ENCODE measurements at places on chromosomes 6 and 20.

DNA sequence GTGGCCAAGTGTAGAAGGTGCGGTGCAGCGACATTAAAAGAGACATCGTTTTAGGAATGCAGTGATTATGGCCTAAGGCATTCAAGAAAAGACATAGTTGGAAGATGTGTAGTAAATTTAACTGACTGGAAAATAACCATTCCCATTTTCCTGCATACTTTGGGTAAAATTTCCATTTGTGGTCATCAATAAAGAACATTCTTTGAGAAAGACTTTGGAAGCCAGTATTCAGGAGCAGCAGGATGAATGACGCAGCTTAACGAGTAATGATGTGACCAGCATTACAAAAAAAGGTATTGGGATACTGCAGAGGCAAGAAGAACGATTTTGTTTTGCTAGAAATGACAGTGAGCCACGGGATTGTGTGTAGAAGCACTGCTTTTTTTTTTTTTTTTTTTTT lies 7.0 kb upstream of the RWDD1 start:
- no peak for DNase-seq

DNA sequence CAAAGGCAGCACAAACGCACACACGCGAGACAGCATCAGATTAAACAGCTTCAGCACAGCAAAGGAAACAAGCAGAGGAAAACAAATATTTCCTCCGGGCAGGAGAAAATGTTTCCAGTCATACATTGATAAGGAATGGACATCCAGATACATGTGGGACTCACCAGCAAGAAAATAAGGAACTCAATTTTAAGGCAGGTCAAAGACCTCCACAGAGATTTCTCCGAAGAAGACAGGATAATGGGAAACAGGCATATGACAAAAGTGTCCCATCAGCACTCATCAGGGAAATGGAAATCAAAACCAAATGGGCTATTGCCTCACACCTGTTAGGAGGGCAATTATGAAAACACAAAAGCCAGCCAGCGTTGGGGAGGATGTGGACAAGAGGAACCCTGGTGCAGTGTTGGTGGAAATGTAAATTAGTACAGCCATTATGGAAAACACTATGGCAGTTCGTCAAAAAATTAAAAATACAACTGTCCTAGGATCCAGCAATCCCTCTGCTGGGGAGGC lies 9.7 kb upstream of the SLCO4A1 start:
- DNase-seq = no peak

DNA sequence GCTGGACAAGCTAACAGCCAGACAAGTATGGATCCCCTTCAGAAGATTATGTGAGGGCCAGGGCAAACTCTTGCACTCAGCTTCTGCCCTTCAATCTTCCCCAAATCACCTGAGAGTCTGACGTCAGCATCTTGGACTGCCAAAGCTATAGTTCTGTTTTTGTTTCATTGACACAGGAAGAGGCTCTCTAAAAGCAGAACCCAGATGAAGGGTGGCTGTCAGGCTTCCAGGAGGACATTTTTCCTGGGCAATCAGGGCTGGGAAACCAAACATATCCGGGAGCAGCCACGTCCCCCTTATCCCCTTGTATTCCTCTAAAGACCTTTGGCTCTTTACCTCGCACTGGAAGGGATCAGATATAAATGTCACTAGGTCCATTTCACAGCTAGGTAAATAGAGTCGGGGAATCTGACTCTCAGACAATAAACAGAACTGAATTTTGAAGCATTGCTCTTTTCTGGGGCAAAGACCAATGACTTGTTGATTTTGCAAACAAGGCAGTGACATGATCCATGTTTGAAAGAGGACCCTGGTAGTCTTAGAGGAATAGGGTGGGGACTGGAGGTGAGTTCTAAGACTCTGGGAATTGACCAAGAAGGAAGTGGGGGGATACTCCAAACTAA lies 13.3 kb downstream of the MAFB start:
- no peak for DNase-seq

GRCh38 chr6:82217018-82217586 lies 30.4 kb downstream of the IBTK start:
- no peak for DNase-seq

DNA sequence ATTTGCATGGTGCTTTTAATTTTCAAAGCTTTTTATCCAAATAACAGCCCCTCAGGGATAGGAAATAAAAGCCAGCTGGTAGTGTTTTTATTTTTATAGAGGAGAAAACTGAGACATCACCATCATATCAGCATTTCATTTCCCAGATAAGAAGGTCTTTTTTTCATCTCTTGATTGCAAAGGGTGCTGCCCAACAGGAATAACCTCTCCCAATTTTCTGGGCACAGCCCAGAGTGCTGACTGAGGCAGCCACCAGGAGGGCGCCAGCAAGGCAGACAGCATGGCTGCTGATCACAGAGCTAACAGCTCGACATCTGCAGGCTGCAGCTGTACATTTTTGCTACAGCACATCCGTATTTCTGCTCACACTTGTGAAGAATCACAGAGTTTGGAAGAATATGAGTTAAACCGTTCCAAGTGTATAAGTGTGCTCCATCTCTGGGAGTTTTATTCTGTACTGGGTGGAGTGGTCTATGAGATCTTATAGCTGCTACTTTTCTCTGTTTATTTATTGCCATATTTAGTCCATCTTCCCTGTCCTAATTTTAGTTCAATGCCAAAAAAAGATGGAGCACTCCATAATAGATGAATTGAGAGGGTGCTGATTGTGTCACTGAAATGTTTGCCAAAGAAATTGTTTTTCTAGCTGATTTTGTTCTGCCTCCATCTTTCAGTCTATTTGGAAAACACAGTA lies 85.5 kb upstream of the C20orf144 start:
- no peak for DNase-seq

DNA sequence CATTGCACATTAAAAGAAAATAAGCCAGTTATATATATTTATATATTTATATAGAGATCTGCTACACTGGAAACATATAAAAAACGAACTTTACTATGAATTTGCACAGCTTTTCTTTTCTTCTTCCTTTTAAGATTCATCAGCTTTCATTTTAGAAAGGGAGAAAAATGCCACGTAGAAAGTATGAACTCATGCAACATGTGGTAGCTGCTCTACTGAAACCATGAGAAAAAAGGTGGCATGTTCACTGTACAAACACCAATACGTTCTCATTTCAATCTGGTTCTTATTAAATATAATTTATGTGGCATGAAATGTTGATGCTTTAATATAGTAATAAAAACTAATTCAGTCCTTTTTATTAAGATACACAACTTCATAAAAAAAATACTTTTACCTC lies 68.8 kb upstream of the THEMIS start:
- no peak for DNase-seq

- DNase-seq = no peak
Observed at GRCh38 chr20:61860260-61860987, 205.3 kb downstream of the TAF4 start.

GRCh38 chr6:33206027-33206863 lies 1.8 kb downstream of the HSD17B8 start:
- DNase-seq = no peak

DNA sequence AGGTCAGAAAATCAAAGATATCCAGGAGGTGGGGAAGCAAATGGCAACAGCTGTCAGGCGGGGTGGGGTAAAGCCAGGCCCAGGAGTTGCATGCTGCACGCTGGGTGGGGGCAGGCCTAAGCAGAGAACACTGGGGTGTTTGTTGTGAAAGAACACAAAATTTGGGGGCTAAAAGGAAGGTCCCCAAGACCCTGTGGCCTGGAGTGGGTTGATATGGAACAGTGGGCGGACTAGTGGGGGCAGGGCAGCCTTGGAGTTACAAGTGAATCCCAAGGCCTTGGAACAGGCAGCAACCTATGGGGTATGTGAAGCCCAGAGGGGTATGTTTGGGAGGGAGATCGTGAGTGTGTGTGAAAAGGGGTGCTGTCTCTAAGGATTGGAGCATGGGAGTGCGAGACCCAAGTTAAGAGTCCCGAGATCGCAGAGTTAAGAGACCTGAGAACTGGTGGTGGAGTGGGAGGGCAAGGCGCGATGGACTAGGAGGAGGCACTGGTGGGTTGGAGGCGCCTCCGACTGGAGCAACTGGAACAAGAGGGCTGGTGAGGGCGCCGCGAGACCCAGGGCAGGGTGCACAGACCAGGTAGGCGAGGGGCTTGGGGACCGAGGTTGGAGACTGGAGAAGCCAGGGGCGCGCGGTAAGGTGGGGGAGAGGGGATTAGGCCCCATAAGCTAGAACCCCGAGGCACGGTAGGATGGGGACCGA lies 658 bp downstream of the CUL7 start:
- DNase-seq = no peak

DNA sequence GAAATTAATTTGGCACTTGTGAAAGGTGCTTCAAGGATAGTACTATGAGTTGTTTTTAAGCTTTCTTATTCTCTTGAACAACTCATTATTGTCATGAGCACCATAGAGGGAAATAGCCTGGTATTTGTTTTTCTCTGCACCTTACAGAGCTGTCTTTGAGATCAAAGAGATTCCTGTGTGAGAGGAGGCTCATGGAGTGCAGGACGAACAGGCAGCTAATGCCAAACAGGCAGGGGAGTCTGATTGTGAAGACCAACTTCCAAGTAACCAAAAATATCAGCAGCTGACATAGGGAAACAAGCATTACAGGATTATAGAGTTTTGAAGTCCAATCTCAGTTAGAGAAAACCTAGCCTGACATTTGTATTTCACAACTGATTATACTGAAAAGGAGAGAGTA lies 110.6 kb upstream of the TENT5A start:
- no peak for DNase-seq

DNA sequence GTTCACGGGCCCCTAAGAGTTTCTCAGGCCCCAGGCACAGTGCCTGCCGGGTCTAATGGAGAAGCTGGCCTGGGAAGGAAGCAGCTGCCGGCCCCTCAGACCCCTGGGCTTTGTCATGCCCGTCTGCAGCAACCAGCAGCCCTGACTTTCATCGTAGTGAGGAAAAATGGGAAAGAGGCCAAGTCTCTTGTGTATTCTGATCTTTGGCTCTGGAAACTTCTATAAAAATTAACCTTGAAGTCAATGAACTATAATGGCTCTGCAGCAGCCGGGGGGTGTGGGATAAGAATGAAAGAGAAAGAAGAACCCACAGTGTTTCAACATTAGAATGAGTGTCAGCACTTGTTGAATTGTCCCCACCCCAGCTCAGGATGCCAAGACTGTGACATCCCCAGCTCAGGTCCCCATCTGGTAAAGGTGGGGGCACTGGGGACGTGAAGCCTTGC lies 12.9 kb downstream of the TGM2 start:
- no peak for DNase-seq

GRCh38 chr6:83354747-83355146 lies 76.1 kb downstream of the ME1 start:
- DNase-seq = no peak

- no peak for DNase-seq
Observed at GRCh38 chr20:2559651-2560050, 23.3 kb downstream of the TMC2 start.

DNA sequence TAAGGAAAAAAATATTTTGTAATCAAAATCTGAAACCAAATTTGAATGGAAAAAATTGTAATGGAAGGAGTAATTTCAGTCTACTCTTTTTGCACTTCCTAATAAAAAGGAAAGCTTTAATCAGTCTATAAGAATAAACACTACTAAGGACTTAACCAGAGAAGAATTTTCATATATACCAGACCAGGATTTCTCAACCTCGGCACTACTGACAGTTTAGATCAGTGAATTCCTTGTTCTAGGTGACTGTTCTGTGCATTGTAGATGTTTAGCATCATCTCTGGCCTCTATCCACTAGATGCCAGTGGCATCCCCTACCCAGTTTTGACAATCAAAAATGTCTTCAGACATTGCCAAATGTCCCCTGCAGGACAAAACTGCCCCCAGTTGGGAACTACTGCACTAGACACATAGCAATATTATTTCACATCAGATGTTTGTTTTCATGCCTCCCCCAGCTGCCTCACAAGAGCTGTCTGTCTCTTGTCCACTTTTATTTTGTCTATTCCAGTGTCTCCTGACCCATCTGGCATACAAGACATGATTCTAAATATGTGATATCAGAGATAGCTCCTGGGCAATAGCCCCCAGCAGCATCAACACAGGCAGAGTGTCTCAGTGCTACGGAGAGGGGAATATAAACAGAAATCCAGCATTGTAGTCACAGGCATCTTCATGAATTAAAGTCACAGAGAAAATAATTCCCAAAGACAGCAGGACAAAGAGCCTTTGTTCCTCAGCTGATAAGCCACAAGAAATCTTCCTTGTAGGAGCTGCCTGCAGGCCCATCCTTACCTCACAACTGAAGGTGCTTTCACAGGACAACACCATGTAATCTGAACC lies 27.0 kb downstream of the DNAAF9 start:
- no peak for DNase-seq

DNA sequence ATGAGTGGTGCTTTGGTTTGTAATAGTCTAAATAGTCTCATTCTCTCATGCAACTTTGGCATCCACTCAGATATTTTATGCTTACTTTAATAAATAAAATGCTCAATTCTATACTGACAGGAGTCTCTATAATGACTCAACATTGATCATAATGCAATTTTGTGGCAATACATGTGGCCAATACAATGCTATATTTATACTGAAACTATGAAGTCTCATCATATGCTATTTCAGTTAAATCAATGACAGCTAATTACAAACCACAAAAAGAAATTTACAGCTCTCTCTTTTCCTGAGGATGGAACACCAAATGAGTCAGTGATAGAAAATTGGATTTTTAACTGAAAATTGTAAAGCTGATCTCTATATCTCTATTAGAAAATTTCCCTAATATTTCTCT lies 77.1 kb downstream of the WASF1 start:
- DNase-seq = no peak

DNA sequence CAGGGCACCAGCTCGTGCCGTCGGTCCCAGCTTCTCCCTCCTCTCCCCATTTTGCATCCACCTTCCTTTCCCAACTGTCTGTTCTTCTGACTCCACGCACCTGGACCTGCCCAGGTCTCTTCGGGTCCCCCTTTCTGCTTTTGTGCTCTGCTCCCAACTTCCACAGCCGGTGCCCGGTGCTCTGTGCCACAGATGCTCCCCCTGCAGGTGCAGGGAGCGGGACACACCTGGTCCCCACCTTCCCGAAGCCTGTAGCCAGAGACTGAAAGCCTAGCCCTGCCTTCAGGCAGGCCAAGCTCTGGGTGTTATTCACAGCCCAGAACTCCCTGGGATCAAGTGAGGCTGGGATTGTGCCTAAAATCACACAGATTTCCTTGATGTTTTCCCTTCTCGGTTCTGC lies 24.6 kb upstream of the BMP7 start:
- no peak for DNase-seq

DNA sequence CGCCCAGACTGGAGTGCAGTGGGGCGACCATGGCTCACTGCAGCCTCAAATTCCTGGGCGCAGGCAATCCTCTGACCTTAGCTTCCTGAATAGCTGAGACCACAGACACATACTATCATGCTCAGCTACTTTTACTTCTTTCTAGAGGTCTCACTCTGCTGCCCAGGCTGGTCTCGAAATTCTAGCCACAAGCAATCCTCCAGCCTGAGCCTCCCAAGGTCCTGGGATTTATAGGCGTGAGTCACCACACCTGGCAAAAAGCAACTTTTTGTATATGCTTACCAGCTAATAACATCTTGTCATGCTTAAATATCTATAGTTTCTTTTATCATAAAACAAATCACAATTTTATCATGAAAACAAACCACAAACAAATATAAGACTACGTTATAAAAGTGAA lies 23.0 kb downstream of the RNASET2 start:
- DNase-seq = no peak

- no peak for DNase-seq
Observed at GRCh38 chr20:47970282-47970903, 185.1 kb upstream of the SULF2 start.

- DNase-seq = no peak
Observed at GRCh38 chr6:44661221-44662008, 273.9 kb downstream of the CDC5L start.

- no peak for DNase-seq
Observed at GRCh38 chr20:31718952-31719643, 3.6 kb downstream of the BCL2L1 start.

Data from omental fat pad (tissue), 4 donors.